ENCODE measurements at places on chromosomes 12 and 14. TPM values are rescaled to one million over a fixed set of nuclear protein-coding genes. Genes with fewer than 3 reads are reported as not detected.

- no peak for DNase-seq
Measured at GRCh38 chr12:90237841-90238240, 529.2 kb upstream of the ATP2B1 start.

MANSC1 gene
- total RNA-seq = 6.4 TPM

GRCh38 chr14:86639146-86639545 lies 1109.2 kb downstream of the FLRT2 start:
- no peak for DNase-seq

DNA sequence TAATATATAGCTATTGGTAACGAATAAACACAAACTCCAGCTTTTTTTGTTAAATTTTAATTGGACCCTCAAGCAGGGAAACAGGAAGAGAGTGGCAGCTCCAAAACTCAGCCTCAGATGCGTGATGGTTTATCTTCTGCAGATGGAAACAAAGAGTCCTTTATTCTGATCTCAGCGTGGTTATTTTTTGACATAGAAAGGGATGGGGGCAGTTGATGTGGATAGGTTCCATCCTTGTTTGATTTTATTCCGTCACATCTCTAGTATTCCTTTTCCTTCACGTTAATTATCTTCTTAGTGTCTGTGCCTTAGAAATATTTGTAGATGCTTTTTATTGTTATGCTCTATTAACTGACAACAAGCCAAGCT lies 447.6 kb upstream of the SEL1L start:
- DNase-seq = no peak

FCF1 gene
- total RNA-seq = 28.4 TPM

DNA sequence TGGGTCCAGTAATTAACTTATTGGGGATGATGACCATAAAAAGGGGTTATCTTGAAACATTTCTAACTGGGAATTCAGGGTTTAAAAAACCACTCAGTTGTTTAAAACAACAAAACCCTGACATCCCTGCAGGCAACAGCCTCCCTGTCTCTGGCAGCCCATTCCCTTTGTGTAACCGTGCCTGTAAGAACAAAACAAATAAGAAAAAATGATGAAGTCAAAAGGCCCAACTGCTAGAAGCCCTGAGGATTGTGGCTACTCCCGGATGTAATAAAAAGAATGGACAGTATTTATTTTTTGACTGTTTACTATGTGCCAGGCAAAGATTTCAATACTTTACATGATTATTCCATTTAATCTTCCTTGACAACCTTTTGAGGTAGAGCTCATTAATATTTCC lies 75.3 kb downstream of the TMCC3 start:
- DNase-seq = no peak

DNA sequence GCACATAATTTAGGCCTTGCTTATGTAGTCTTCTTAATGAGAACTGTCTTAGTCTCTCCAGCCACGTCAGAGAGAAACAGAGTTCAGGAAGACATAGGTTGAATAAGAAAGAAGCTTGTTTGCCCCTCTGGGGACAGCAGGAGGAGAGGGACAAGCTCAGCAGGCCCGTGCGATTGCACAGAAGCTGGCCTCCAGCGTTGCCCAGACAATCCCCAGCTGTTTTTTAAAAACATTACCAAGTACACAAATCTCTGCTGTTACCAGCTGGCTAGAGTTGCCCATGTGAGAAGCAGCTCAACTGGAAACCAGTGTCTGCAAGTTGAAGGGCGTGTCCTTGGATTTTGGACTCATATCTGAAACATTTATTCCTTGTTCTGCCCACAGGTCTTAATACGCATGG lies 232.6 kb downstream of the EFCAB11 start:
- DNase-seq = peak; percentile 76

GRCh38 chr14:81516986-81517797 lies 16.5 kb downstream of the SEL1L start:
- peak; percentile 66 for DNase-seq

- DNase-seq = no peak
Measured at GRCh38 chr12:117049295-117049694, 49.9 kb downstream of the TESC start.

CYP27B1 gene
- 0.10 TPM for total RNA-seq

LRRIQ1 gene
- total RNA-seq = 1.1 TPM

MRPL42 gene
- total RNA-seq = 58.8 TPM

CCDC88C gene
- total RNA-seq = 29.8 TPM

AICDA gene
- 0.10 TPM for total RNA-seq

- no peak for DNase-seq
Measured at GRCh38 chr14:45332360-45332988, 79.5 kb upstream of the MIS18BP1 start.

- DNase-seq = no peak
Measured at GRCh38 chr14:75274899-75275569, 3.6 kb upstream of the FOS start.

ZNF26 gene
- 21.2 TPM for total RNA-seq

GRCh38 chr14:103731916-103732867 lies 16.6 kb downstream of the ZFYVE21 start:
- no peak for DNase-seq

DNA sequence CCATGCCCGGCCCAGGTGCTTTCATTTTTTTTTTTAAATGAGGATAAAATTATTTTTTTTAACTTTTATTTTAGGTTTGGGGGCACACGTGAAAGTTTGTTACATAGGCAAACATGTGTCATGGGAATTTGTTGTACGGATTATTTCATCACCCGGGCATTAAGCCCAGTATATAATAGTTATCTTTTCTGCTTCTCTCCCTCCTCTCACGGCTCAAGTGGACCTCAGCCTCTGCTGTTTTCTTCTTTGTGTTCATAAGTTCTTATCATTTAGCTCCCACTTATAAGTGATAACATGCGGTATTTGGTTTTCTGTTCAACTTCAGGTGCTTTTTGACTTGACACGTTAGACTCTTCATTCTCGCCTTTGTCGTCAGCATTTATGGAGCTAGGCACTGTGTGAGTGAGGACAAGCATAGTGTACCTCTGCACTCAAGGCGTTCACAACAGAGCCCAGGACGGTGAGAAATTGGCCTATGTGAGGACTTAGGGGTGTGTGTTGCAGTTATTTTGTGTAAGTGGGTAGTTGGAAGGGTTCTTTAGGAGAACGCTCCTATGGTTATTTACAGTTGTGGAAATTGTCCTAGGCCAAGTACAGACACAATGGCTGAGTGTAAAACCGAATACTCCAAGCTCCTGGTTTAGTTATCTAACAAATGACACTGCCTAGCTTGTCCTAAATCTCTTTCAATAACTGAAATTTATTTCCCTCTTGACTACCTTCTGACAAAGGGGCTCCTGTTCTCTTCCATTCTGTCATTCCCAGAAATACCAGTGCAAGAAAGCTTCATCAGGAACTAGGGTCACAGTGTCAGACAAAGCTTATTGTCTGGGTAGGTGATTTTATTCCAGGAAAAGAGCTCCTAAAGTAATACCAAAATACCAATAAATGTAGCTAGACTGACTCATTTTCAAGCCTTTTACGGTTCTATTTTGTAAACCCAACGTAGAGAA lies 200.5 kb upstream of the PRICKLE1 start:
- no peak for DNase-seq

ASPG gene
- 0.82 TPM for total RNA-seq

DNA sequence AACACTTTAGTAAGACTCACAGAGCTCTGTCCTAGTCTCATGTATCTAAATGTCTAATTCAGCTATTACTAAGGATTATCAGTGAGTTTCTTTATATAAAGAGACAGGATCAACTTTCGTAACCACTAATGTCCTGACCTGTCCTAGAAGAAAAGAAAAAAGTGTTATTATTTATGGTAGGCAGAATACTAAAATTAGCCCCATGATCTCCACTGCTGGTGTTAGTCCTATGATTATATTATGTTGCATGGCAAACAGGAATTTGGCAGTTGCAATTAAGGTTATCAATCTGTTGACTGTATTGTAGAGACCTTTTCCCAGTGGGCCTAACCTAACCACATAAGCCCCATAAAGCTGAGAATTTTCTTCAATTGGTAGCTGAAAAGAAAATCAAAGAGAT lies 132.9 kb upstream of the DIO2 start:
- DNase-seq = no peak

- DNase-seq = no peak
Measured at GRCh38 chr12:106046301-106046846, 92.4 kb downstream of the NUAK1 start.

ACSM4 gene
- not detected for total RNA-seq

IAPP gene
- total RNA-seq = not detected

- DNase-seq = peak; percentile 90
Measured at GRCh38 chr14:54175298-54175942, 218.8 kb upstream of the BMP4 start.

DNA sequence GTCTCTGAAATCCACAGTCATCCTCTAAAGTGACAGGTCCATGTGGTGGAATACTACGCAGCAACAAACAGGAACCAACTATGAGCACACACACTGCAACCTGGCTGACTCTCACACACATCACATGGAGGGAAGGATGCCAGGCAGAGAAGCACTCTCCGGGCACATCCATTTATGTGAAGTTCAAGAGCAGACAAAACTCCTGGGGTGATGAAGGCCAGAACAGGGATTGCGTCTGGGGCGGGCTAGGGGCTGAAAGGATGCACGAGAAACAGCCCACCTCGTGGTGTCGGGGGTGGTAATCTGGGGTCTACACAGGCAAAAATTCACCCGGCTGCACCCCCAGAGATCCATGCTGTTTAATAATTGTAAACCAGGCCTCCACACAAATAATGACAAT lies 100.2 kb downstream of the DICER1 start:
- DNase-seq = no peak

- no peak for DNase-seq
Measured at GRCh38 chr14:35557221-35557747, 23.3 kb downstream of the INSM2 start.

- DNase-seq = no peak
Measured at GRCh38 chr12:4960030-4960429, 50.3 kb downstream of the KCNA1 start.

GRCh38 chr14:75711796-75712211 lies 50.8 kb downstream of the TTLL5 start:
- peak; percentile 96 for DNase-seq

DNAL1 gene
- total RNA-seq = 7.4 TPM

GRCh38 chr12:113151655-113152054 lies 2.1 kb downstream of the CFAP73 start:
- no peak for DNase-seq

RFX4 gene
- total RNA-seq = 0.21 TPM

TPH2 gene
- 0.10 TPM for total RNA-seq

GRCh38 chr14:75640876-75641275 lies 19.8 kb downstream of the ERG28 start:
- DNase-seq = no peak

DNA sequence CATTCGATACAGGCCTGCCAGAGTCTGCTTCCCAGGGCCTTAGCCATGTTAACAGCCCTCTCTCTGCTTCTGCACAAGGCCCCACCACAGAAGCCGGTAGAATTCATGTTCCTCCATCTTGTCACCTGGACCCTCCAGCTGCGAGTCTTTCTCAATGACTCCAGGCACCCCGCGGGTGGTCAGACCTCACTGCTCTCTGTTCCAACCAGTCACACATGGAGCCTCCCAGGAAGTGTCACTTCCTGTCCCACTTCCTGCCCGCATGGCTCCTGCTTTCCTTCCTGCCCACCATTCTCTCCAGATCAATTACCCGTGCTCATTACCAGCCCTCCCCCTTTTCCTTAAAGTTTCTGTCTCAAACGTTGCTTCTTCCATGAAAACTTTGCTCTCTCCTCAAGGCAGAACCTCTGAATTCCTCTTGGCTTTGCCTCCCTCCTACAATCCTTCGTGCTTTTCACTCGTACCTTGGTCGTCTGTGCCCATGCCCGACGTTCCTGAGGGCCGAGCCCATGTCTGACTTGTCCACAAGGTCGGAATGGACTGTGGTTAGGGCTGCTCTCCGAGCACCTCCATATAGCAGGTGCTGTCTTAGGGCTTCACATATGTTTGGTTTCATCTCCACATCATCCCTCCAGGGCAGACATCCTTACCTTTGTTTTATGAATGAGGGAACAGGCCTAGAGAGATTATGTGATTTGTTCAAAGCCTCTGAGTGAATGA lies 172.1 kb downstream of the TSPAN9 start:
- no peak for DNase-seq

FGF23 gene
- 0.31 TPM for total RNA-seq

DNA sequence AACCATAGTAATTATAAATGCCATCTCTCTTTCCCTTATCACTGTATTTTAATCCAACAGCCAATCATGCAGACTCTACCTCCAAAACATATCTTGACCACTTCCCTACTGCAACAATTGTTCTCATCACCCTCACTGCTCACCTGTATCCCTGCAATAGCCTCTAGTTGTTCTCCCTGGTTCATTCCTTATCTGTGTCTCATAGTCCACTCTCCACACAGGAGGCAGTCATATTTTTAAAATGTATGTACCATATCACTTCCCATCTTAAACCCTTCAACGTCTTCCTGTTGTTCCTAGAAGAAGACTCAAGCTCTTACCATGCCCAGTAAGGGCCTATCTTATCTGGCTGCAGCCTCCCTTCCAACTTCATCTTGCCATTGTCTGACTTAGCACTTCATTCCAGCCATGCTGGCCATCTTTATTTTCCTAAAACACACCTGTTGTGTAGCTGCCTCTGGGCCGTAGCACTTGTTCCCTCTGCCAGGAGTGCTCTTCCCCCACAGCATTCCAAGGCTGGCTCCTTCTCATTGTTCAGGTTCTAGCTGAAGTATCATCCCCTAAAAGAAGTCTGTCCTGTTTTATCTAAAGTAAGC lies 27.8 kb upstream of the BHLHE41 start:
- DNase-seq = no peak

DNA sequence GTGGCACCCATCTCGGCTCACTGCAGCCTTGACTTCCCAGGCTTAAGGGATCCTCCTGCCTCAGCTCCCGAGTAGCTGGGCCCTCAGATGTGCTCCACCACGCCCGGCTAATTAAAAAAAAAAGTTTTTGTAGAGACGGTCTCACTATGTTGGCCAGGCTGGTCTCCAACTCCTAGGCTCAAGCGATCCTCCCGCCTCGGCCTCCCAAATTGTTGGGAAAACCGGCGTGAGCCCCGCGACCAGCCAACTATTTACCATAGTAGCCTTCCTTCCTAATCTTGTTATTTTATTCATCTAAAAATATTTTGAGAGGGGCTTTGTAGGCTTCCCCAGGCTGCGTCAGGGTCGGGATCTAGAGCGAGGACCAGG lies 25.4 kb upstream of the YY1 start:
- no peak for DNase-seq

ITGB7 gene
- 1.2 TPM for total RNA-seq

- no peak for DNase-seq
Measured at GRCh38 chr14:31137214-31137889, 70.2 kb downstream of the HECTD1 start.

- DNase-seq = peak; percentile 14
Measured at GRCh38 chr12:89980236-89980635, 271.6 kb upstream of the ATP2B1 start.

NGB gene
- total RNA-seq = not detected

Data from tongue (tissue), 3 donors.